ENCODE measurements at places on chromosomes 2 and 18.

- no peak for DNase-seq
Observed at GRCh38 chr2:99150706-99151105, 4.0 kb downstream of the TSGA10 start.

DNA sequence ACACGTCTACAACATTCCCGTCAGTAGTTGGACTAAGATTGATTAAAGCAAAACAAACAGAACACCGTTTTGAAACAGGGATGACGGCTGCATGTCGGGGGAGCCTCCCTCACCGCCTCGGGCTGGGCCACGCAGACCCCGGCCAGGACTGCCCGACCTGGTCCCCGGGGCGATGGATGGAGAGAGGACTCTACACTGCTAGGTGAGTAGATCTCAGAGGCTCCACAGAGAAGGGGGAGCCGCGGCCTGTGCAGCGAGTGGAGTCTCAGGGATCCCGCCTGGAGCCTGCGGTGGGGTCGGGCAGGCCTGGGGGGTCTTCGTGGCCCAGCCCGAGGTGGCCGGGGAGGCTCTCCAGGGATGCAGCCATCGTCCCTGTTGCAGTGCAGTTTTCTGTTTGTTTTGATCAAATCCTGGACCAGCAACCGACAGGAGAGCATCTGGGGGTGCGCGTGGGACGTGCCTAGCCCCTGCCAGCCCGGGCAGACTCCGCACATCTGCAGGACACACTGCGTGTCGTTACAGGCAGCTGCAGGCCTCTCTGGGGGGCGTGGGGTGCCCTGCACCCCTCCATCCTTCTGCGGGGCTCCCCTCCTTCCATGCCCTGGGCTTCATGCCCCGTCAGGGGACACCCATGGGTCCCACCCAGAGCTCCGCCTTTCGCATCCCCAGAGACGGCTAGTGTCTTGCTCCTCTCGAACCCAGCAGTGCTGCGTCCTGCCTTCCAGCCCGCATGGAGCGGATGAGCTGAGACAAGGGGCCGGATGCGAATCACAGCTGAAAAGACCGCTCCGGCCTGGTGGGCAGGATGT is 143.6 kb downstream of the RTP5 start:
- DNase-seq = no peak

GRCh38 chr2:206707164-206707701 is 11.0 kb downstream of the DYTN start:
- DNase-seq = no peak

DNA sequence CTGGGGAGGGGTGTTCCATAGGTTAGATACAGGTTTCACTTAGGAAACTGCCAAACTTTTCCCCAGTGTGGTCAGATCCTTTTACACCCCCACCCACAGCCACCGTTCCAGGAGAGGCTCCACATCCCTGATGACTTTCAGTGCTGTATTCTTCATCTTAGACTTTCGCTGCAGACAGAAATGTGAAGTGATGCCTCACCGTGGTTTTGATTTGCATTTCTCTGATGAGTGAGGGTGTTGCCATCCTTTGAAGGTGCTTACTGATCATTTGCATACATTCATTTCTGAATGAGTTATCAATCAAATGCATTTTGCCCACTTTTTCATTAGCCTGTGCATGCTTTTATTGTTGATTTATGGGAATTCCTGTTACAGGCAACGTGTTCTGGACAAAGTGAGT is 14.9 kb downstream of the COPS9 start:
- DNase-seq = no peak

GRCh38 chr2:189726271-189726670 is 36.3 kb downstream of the OSGEPL1 start:
- no peak for DNase-seq

- DNase-seq = no peak
Observed at GRCh38 chr2:240387669-240388358, 47.6 kb upstream of the GPC1 start.

- DNase-seq = no peak
Observed at GRCh38 chr18:58570360-58571064, 58.4 kb downstream of the ALPK2 start.

DNA sequence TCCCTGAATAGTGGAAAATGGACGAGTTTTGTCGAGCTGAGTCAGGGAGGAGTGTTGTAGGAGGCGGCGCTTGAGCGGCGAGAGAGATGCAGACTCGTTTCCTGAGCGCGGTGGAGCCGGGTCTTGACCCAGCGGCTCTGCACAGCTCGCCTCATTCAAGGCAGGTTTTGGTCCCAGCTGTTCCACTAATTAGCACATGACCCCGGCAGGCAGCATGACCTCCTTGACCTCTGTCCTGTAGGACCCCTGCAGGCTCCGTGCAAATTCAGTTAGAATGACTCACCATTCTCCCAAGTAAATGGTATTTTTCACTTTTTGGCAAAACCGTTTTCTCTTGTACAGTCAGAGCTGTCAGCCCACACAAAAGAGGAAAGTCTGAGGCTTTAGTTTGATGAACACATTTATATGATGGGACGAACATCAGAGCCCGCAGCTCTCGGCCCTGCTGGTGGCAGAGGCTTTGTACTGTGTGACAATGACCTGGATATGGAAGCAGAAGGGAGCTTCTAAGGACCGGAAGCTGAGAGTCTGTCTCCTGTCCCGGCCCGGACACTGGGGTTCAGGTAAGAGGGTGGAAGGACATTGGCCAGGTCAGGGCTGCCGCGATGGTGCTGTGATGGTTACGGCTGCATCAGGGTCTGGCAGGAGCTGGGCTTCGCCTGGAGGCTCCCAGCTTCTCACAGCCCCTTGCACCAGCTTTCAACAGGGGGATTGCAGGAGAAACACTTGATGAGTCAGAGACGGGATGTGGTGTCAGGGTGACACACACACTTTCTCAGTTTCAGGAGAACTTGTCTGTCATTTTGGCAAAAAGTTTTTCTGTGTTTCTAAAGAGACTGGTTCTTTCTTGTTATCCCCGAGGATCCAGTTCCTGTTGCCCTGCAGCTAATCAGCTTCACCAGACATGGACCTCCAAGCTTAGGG is 29.9 kb upstream of the ALKAL2 start:
- DNase-seq = no peak

GRCh38 chr2:8965216-8965969 is 38.1 kb downstream of the MBOAT2 start:
- no peak for DNase-seq

- no peak for DNase-seq
Observed at GRCh38 chr18:13303756-13304364, 85.3 kb downstream of the LDLRAD4 start.

DNA sequence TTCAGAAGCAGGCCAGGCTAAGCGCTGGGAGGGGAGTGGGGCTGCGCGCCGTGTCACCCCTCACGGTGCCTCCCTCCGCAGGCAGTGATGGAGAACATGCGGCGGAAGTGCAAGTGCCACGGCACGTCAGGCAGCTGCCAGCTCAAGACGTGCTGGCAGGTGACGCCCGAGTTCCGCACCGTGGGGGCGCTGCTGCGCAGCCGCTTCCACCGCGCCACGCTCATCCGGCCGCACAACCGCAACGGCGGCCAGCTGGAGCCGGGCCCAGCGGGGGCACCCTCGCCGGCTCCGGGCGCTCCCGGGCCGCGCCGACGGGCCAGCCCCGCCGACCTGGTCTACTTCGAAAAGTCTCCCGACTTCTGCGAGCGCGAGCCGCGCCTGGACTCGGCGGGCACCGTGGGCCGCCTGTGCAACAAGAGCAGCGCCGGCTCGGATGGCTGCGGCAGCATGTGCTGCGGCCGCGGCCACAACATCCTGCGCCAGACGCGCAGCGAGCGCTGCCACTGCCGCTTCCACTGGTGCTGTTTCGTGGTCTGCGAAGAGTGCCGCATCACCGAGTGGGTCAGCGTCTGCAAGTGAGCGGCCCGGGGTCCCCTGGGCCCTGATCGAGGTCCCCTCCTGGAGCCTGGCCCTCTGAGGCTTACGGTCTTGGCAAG is 12.2 kb downstream of the WNT10A start:
- DNase-seq = peak; percentile 70

- no peak for DNase-seq
Observed at GRCh38 chr2:31337860-31338259, 76.7 kb downstream of the XDH start.

- no peak for DNase-seq
Observed at GRCh38 chr2:157971702-157972101, 95.6 kb upstream of the ACVR1 start.
